ENCODE measurements at places on chromosomes 11 and 22.

GRCh38 chr11:100752371-100753171, 65.5 kb downstream of the ARHGAP42 start:
- no peak for DNase-seq

DNA sequence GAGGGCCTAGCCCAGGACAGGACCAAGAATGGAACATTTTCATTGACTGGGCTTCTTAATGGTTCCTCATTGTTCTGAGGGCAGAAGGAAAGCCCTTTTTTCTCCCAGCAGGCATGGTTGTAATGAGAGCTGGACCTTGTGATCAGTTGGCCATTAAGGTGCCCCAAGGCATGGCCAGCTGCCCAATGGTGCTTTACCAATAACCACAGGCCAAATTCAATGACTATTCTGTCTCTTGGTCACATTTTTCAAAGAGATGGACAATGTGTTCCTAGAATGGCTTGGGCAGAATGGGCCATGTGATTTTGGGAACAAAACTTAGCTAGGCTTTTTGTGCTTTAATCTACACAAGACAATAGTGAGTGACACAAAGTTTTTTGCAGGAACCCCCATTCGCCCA, 7.3 kb downstream of the NAV2 start:
- no peak for DNase-seq

- DNase-seq: no peak
Observed at GRCh38 chr11:27277843-27278242, 85.2 kb downstream of the CCDC34 start.

- DNase-seq: no peak
Observed at GRCh38 chr11:127000291-127000968, at the start of gene KIRREL3. TSS of gene KIRREL3 (minus strand) at chr11:127000770.
